Stimulated activated CD4-positive, alpha-beta T cell treated with anti-CD3 and anti-CD28 coated beads, Interleukin-1b, Interleukin-23, amount 100 ng/mL, for 24 hours (primary cell): ENCODE measurements at places on chromosomes 6 and 20.

DNA sequence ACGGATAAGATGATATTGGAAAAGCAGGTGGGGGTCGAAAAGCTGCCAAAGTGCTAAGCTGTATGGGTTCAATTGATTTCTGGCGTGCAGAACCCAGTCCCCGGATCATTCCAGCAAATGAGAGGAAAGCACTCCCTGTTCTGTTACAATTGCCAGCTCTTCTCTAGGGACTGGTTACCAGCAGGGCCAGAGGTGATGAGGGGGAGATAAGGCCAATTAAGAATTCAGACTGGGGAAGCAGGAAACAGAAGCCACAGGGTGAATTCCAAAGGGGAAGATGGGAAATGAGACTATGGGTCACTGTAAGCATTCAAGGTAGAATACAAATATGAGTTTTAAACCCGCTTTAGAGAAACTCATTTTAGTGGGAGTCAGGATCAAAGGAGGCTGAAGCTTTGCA is 349.4 kb upstream of the MAP3K7 start:
- DNase-seq: no peak

GRCh38 chr6:16540804-16541752 is 220.2 kb downstream of the ATXN1 start:
- no peak for DNase-seq

GRCh38 chr20:44776980-44777379 is 31.3 kb downstream of the KCNK15 start:
- no peak for DNase-seq

- no peak for DNase-seq
Observed at GRCh38 chr20:19756761-19757486, 1.1 kb upstream of the RIN2 start.

GRCh38 chr20:24487648-24488047 is 18.2 kb downstream of the SYNDIG1 start:
- no peak for DNase-seq

- DNase-seq: no peak
Observed at GRCh38 chr6:53795702-53796450, 1.1 kb downstream of the LRRC1 start.

DNA sequence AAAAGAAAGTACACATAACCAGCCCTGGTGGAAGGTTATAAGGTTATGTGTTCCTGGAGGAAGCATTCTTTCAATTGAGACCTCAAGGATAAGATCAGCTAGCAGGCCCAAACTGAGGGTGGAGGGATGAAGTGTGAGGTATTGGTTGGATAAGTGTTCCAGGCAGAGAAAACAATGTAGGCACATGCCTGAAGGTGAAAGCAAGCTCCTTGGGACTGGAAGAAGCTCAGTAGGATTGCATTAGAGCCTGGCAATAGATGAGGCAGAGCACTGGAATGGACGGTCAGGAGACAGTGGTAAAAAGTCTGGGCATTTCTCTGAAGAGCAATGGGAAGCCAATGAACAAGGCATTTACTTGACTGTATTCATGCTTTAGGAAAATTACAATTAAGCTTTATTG is 89.9 kb upstream of the SHLD1 start:
- no peak for DNase-seq

- DNase-seq: no peak
Observed at GRCh38 chr20:14619411-14619810, 282.0 kb upstream of the FLRT3 start.
